Stimulated activated CD4-positive, alpha-beta T cell treated with anti-CD3 and anti-CD28 coated beads, Interleukin-1b, Interleukin-23, amount 100 ng/mL, for 1 hour (primary cell): ENCODE measurements at places on chromosomes 7 and 10.

- no peak for DNase-seq
These were observed 16.5 kb upstream of the SKAP2 start for GRCh38 chr7:26880852-26881251.

GRCh38 chr10:34567659-34568253 is 247.3 kb downstream of the PARD3 start:
- DNase-seq, result no peak

DNA sequence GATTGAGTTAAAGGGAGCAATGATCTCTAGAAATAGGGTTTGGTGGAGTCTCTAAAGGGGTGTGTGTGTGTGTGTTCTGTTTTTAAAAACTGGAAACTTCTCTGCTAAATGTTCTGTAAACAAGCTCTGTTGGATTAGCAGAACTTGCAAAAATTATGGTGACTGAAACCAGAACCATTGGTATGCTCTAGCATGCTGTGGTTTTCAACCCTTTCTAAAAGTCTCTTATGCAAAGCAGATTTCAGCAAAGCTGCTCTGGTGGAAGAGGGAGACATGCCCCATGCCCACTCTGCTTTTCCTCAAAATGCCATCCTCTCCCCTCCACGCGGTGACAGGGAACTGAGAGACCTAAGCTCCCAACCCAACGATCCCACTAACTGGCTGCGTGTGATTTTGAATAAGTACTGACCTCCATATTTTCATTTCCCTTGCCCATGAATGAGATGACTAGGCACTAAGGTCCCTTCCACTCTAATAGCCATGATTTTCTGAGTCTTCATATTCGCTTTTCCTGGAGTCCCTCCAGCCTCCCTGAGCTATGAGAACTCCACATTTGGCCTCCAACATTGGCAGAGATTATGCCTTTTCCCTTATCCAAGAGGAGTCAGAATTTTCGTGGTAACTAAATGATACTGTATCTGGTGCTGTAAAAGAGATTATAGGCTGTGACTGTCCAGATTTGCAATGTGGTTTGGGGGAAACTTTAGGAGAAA is 117.3 kb upstream of the PALS2 start:
- no peak for DNase-seq

DNA sequence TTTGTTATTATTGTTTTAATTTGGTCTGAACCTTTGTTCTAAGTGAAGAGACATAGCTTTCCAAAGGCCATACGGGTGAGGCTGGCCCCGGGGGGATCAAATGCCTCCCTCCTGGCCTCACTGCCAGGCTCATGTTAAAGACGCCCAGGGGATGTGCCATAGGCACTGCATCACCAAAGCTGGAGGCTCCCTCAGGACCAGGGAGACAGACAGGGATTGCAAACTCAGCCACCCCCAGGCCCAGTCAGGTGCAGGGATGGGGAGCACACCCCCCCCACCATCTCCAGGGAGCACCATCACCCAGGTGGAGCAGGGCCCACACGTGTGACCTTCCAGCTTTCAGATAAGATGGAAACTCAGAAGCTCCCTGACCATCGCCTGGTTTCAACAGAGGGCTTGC is 96.0 kb upstream of the DNAAF5 start:
- DNase-seq, result no peak

DNA sequence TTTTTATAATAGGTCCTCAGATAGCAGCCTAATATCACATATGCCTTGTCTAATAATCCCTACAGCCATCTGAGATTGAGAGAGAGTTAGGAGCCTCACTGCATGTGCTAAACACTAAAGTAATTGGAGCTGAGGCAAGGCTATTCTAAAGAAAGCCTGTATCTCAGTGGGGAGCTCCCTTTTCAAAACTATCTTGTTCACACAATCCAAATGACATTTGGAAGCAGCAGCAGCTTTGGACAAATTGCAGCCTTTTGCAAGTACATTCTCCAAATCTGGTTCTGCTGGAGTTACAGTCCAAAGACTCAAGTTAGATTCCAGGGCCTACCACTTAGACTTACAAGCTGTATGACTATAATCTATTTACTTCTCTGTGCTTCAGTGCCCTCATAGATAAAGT is 104.5 kb downstream of the MACC1 start:
- no peak for DNase-seq

DNA sequence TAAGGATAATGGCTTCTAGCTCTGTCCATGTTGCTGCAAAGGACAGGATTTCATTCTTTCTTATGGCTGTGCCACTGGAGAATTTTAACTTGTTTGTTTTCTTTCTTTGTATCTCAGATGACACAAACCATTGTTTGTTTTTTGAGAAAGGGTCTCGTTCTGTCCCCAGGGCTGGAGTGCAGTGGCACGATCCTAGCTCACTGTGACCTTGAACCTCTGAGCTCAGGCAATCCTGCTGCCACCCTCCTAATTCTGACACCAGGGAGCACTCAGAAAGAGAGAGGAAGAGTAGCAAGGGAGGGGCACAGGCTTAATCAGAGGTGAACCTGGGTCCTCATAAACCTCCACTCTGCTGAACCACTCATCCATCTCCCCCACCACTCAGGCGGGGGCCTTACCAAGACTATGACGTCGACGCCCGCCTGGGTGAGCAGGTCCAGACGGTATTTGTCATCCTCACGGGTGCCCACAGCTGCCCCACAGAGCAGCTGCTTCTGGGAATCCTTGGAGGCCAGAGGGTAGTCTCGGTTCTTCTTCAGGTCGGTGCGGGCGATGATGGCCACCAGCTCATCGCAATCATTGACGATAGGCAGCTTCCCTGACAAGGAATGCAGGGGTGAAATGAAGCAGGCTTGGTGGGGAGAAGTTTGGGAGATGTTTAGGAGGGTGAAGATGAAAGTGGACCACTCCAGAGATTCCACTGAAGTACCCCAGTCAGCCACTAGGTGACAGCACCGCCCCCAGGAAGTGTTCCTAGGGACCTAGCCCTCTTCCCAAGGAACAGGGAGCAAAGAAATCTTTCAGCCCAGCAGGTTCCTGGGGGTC is 11.6 kb downstream of the IMPDH1 start:
- peak; percentile 26 for DNase-seq

GRCh38 chr7:12493863-12494686 is 76.4 kb upstream of the SCIN start:
- no peak for DNase-seq

DNA sequence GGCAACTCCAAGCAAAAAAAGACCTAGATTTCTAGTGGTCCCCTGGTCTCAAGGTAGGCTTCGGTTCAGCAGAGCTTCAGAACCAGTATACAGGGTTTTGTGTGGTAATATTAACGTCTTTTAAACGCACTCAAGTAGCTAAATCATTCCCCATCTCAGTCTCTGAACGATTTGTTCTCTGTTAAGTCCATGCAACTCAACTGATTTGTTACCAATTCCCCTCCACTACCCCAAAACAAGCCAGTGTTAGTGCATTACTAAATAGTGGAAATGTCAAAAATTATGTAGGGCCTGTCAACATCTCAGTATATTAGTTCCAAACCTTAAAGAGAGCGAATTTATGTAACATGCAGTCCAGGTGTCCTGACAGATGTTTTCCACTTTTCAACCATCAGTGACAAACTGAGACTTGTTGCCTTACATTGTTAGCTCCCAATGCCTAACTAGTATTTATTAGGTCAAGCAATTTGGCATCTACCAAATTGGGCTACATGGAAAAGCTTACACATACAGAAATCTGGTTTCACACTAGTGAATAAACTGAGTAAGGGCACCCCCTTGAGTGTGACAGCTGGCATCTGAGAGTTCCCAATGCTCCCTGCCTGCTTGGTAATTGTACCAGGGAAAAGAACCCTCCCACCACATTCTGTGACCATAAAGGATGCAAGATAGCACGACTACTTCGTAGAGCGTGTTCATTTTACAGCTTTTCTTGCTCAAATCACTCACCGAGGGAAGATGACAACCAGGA is 12.2 kb downstream of the HNRNPA2B1 start:
- DNase-seq, result no peak

- no peak for DNase-seq
These were observed 36.5 kb downstream of the ZMIZ1 start for GRCh38 chr10:79105150-79105739.

GRCh38 chr7:103048833-103049232 is 25.8 kb downstream of the FBXL13 start:
- DNase-seq, result no peak

GRCh38 chr10:52514481-52514880 is 200.4 kb downstream of the DKK1 start:
- DNase-seq, result no peak

- DNase-seq, result no peak
These were observed 165.8 kb downstream of the SRPK2 start for GRCh38 chr7:105222953-105223352.
